COR-L47 (cell line): ENCODE measurements at places on chromosomes 12 and 14.

GRCh38 chr14:87643005-87643404 lies 350.0 kb downstream of the GALC start:
- DNase-seq, result peak; percentile 65

- DNase-seq, result no peak
These were observed 43.9 kb downstream of the TTC9 start for GRCh38 chr14:70685474-70686197.

DNA sequence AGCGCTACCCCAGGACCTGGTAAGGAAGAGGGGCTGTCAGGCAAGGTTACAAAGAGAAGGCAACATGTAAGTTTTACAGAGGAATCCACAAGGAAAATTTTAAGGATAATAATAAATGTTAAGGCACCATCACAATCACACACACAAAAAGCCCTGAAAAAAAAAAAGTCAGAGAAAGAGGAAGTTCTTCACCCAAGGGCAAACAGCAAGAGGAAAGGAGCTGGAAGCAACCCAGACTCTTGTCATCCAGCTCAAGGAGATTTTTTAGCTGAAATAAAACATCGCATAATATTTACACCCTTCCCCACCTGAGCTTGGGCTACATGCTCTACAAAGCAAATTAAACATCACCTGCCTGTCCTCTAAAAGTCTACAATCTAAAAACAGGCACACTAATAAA lies 9.5 kb downstream of the SPTB start:
- no peak for DNase-seq

DNA sequence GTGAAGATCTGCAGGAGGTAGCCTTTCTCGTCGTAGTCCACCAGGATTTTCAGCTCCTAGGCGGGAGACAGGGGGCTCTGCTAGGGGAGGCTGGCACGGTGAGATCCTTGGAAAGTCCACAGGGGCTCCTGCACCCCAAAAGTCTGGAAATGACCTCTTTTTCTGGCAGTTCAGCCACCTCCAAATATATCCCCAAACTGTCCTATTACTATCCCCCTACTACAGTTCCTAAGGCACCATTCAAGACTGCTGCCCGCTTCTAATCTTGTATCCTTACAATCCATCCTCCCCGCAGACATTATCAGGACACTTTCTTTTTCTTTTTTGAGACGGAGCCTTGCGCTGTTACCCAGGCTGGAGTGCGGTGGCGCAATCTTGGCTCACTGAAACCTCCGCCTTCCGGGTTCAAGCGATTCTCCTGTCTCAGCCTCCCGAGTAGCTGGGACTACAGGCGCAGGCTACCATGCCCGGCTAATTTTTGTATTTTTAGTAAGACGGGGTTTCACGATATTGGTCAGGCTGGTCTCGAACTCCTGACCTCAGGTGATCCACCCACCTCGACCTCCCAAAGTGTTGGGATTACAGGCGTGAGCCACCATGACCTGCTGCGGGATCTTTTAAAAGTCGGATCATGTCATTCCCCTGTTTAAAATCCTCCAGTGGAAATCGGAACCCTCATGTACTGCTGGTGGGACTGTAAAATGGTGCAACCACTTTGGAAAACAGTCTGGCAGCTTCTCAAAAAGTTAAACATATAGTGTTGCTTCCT lies 18.5 kb downstream of the HPD start:
- no peak for DNase-seq

DNA sequence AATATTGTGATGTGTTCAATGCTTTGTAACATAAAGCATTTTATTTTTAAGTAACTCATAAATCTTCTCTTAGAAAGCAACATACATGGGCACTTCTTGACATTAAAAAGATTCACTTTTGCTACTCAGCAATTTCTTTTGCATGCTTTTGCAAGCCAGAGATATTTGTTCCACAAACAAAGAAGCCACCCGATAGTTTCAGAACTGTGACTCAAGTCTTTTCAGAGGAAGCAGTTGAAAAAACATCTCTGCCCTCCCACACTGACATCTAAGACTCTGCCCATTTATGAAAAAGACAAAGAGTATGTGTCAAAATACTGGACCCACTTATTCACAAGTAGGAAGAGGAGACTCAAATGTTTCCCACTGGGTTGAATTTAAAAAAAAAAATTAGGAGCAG lies 7.5 kb downstream of the APPL2 start:
- no peak for DNase-seq

GRCh38 chr14:103220134-103220981 lies 97.1 kb downstream of the TNFAIP2 start:
- DNase-seq, result no peak

- DNase-seq, result no peak
These were observed 2.3 kb upstream of the SLC25A3 start for GRCh38 chr12:98591209-98591608.

DNA sequence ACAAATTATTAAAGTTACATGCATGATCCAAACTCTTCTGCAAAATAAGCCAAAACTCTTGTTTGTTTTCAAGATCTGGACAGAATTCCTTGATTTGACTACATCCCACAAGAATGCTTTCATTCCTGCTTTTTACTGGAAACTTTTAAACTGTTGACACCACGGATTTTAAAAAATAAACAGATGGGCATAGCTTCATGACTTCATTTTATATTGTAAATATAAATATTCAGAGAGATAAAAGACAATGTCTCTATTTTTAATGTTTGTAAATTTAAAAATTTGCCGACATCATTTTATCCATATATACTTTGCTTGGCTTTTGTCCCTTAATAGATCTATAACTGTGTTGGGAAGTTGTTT lies 134.3 kb upstream of the DCN start:
- DNase-seq, result no peak

DNA sequence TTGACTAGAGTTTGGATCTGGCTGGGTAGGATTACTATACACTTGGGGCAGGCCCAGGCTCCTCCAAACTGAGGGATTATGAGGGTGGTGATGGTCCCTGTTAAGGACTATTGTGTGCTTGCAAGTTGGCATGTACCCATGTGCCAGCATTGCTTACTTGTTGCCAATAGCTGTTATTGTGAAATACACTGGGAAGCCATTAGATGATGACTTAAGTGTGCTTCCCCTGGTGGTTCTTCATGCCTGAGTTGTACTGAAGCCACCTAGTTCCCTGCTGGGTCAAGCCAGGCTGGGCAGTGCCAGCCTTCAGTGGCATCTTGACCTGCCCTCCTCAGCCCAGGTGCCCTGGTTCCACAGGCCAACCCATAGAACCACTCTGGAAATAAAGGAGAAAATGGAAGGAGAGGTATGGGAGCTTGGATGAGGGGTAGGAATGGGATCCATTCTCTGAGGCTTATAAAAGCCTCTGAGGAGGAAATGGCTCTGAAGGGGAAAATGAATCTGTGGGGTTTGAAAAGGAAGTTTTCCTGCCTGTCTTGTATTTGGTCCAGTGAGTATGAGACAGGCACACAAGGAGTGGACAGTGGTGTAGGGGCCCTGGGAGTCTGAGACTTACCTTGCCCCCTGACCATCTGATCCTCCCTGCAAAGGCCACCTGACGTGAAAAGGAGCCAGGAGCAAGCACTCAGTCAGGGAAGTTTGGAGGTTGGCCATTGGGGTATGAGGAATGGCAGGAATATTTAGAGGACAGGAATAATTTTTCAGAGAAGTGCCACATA lies 724 bp downstream of the LTB4R start:
- peak; percentile 8 for DNase-seq

DNA sequence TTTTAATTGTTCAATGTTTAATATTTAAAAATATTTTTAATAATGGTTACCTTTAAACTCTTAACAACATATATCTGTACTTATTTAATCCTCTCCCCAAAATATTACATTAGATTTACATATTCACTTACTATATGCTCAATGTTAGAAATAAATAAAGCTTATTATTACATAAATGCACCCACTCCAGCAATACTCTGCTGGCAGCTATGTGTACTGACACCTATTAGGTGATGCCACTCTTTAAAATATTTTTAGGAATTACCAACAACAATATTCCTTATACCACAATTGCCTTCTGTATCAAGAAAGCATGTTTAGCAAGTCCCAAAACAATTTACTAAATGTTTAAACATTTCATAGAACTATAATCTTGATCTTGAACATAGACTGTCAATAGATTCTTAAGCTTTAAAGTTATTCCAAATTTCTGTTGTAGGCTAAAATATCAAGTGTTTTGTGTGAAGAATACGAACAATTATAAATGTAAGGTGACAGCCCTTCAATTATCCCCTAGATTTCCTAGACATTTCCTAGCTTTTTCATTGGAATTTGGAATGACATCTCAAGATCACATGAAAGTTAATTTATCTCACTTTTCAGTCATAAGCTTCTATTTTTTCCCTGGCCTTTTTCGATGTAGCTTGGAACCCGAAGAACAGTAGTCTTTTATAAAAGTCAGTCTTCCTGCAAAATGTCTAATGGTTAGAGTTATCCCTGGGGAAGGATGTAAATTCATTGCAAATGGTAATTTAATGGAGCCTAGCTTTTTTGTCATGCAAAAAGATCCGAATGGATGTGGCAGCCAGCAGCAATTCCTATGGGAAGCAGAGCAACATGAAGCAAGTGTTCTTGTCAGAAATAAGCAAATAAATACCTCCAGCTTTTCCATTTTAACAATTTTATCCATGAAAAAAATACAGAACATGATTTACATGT lies 907.5 kb upstream of the ATXN7L3B start:
- no peak for DNase-seq

DNA sequence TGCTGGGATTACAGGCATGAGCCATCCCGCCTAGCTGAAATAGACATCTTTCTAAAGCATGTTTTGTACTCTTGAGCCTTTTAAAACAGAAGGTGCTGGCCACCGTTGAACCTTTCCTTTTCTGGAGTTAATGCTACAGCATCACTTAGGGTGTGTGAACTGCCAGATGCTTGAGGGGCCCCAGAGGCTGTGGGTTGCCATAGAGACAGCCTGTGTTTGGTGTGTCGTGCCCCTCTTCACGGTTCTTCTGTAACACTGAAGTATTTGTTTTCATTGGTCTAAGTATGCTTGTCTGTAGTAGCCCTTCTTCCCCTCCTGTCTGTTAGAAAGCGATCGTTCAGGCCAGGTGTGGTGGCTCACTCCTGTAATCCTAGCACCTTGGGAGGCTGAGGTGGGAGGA lies 30.8 kb downstream of the PLEKHG3 start:
- no peak for DNase-seq

DNA sequence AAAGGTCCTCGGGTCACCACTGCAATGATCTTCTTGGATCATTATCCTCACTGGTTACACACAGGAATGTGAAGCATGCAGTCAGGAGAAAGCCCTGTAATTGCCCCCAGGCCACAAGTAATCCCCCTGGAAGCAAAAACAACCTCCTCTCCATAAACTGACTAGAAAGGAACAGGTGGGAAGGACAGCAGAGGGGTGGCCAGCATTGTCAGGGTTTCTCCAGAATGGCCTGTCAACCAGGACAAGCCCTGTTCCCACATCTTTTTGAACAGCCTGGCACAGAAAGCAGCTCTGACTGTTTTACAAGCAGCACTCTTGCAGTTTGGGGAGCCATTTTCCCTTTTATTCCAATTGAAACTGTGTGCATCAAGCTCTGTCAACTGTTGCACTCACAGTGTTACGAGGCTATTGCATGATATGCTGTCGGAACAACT lies 36.1 kb downstream of the TMCC3 start:
- DNase-seq, result no peak

GRCh38 chr12:33653362-33653761 lies 213.7 kb upstream of the SYT10 start:
- DNase-seq, result no peak

GRCh38 chr14:86038387-86039042 lies 508.6 kb downstream of the FLRT2 start:
- DNase-seq, result peak; percentile 29

DNA sequence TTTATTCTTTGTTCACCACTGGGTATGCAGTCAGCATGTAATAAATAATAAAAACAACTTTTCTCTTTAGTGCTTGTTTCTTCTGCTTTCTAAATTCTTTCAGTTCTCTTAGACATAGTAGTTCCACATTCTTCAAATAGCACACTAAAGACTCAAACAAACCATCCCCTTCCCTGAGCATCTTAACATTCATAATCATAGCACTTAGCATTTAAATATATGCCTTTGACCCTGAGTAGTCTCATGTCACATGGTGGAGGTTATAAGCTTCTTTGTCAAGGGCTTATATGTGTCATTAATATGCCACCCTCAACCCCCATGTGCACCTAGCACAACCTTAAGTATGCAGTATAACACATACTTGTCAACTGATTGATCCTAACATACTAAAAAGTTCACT lies 212.7 kb downstream of the PHLDA1 start:
- DNase-seq, result no peak

DNA sequence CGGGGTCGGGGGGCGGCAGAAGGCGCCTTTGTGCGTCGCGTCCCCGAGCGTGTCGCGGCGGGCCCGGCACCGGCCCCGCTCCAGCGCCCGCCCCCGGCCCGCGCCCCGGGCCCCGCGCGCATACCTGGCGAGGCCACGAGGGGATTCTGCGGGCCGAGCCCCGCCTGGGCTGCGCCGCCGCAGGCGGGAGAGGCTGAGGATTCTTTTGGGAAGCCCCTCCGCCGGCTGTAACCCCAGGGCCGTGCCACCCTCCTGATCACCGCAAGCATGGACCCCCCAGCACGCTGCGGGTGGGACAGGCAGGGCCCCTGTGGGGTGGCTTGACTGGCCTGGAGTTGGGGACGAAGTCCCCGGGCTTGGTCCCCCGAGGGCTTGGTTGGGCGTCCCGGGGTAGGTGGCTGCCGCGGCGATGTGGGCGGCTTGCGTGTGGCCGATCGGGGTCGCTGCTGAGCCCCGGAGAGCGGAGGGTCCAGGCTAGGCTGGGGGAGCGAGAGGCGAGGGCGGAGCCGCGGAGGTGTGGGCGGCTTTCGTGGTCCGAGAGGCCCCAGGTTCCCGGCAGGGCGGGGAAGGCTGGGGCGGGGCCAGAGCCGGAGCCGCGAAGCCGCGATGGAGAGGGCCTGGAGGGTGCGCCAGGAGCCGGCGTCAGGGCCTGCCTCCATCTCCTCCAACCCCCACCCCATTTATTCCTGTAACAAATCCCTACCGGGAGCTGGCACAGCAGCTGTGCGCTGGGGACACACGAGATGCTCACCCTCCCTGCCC lies 28.4 kb upstream of the GPR132 start:
- peak; percentile 32 for DNase-seq

- DNase-seq, result no peak
These were observed 803 bp downstream of the STK38L start for GRCh38 chr12:27244689-27245488.

DNA sequence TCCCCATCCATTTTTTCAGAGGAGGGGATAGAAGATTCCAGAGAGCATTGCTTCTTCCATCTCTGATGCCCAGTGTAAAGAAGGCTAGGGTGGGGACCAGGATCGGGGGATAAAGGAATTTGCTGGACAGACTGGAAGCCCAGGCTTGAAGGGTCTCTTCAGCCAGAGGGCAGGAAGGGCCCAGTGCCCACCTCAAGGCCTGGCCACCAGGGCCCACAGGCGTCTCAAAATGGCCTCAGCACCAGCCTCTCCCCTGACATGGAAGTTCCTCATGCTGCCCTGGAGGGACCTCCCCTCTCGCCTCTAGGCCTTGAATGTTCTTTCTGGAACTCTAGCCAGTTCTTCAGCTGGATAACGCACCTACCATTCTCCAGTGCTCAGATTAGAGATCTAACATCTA lies 2.8 kb downstream of the RPS6KL1 start:
- no peak for DNase-seq

- peak; percentile 54 for DNase-seq
These were observed 67.2 kb downstream of the RIC8B start for GRCh38 chr12:106841510-106842302.
